ENCODE measurements at places on chromosomes 13 and 19. TPM values are rescaled to one million over a fixed set of nuclear protein-coding genes. Genes with fewer than 3 reads are reported as not detected.

CEACAM21 gene
- 14.9 TPM for total RNA-seq

ADGRE1 gene
- total RNA-seq, result not detected

ZSWIM9 gene
- total RNA-seq, result 2.8 TPM

KIR2DL4 gene
- not detected for total RNA-seq

PLK5 gene
- total RNA-seq, result not detected

Data from mammary microvascular endothelial cell (primary cell).